ENCODE measurements at places on chromosomes 7 and 10.
A peak's percentile ranks its signal among the peaks of the same experiment; 100 is the strongest.

DNA sequence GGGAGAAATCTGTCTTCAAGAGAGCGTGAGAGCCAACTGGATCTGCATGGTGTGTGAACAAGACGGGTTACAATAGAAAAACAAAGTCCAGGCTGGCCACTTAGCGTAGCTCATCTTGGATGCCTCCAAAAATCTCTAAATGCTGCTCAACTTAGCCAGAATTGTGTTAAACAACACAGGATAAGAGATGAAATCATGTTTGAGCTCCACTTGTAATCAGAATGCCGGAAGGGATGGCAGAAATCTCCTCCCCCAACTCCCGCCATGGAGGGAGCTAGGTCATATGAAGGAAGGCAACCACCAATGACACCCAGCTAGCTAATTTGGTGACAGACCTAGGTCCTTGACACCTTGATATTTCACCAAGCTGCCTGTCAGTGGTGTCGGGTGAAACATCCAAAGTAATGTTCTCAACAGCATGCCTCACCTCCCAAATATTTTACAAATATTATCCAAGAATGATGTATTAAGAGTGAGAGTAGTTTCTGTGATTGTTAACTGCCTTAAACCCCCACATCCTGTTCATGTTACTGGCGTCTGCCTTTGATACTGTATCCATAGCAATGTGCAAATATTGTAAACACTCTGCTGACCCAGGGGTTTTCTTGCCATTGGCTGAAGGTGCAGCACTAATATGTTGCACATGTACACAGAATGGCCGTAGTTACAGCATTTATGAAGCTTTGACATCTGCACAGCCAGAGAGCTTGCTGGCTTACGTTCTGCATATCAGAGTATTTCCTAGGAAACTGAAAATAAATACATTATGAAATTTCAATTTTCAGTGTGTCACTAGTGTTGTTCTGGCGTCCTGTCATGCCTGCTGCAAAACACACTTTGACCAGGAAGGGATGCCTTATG is 25.8 kb downstream of the TMEM254 start:
- DNase-seq = peak; percentile 74

DNA sequence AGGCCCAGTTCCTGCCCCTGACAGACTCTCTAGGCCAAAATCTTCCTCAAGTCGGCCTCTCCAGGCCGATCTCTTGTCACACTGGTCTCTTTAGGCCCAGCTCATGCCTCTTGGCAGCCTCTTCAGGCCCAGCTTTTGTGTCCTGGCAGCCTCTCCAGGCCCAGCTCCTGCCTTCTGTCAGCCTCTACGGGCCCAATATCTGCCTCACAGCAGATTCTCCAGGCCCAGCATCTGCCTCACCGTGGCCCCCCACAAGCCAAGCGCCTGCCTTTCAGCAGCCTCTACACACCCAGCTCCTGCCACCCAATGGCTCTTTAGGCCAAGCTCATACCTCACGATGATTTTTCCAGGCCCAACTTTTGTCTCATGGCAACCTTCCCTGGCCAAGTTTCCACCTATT is 33.0 kb upstream of the VKORC1L1 start:
- DNase-seq = no peak

- DNase-seq = no peak
These were observed 165.3 kb downstream of the WNT2 start for GRCh38 chr7:117157241-117158209.

DNA sequence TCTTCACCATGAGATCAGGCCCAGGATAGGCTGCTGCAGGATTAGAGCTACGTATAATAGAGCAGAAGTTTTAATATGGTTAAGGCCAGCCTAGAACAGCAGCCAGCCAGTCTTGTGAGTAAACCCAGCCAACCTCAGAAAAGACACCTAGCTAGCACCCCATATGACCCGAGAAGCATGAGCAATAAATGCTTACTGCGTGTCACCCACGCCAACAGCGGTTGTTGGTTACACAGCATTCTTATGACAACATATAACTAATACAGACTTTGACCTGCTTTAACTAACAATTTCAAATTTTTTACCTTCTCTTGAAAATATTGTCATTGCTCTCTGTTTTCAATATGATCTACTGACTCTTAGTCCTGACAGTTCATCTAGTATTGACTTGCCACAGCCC is 105.7 kb downstream of the HBP1 start:
- no peak for DNase-seq

- no peak for DNase-seq
These were observed 27.2 kb downstream of the IPMK start for GRCh38 chr10:58240531-58240930.

DNA sequence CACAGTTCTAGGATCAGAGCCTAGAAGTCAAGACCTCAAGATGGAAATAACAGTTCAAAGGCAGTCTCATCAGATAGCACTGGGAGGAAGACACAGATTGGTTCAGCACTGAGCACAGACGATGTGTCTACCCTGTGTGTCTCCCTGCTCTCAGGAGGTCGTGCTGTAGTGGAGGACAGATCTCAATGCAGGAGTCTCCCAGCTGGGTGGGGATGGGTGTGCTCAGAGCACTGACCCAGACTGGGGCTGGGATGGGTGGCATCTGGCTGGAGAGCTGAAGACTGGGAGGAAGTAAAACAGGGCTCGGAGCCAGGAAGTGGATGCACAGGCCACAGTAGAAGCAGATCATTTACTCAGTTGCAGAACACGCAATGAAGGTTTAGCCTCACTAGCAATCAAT is 69.5 kb upstream of the GDF10 start:
- DNase-seq = no peak

DNA sequence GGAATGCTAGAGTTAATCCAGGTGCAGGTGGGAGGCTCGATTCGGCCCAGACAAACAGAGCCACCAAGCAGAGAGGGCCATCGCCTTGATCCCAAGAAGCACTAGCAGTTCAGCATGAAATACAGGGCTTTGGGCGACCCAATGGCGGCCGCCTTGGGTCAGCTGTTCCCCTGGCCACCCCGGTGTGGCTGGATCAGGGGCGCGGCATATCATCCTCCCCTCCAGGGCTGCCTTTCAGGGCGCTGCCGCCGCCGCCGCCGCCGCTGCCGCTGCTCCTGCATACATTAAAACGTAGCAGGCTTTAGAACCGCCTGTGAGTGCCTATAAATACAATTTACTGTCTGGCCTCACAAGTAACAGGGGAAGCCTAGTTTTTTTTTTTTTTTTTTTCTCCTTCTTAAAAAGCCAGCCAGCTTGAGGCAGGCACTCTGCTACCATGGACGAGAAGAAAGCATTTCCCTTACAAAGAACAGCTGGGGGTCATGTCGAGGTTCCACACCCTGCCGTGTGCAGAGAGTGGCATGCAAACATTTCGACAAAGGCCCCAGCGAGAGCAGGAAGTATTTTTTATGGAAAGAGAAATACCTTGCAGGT is 57.7 kb upstream of the EFCAB10 start:
- DNase-seq = no peak

DNA sequence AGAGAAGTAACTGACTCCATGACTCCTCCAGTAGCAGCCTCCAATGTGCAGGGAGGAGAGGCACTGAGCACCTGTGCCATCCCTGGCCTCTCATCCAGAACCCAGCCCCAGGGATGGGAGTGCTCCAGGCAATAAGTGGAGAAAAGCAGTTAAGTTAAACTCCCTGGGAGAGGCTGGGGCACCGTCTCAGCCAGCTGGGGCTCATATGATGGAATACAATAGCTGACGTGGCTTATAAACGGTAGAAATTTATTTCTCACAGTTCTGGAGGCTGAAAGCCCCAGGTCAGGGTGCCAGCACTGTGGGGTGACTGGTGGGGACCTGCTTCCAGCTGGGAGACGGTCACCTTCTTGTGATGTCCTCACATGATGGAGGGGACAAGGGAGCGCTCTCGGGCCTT is 94.7 kb downstream of the RAMP3 start:
- no peak for DNase-seq

Data from left forelimb (tissue), 1 donor.